Cardiac septum (tissue), 1 donor: ENCODE measurements at places on chromosomes 12 and 14. TPM values are rescaled to one million over a fixed set of nuclear protein-coding genes. Genes with fewer than 3 reads are reported as not detected.

GRCh38 chr14:61284001-61284400 lies 2.9 kb upstream of the TMEM30B start:
- no peak for DNase-seq

DNA sequence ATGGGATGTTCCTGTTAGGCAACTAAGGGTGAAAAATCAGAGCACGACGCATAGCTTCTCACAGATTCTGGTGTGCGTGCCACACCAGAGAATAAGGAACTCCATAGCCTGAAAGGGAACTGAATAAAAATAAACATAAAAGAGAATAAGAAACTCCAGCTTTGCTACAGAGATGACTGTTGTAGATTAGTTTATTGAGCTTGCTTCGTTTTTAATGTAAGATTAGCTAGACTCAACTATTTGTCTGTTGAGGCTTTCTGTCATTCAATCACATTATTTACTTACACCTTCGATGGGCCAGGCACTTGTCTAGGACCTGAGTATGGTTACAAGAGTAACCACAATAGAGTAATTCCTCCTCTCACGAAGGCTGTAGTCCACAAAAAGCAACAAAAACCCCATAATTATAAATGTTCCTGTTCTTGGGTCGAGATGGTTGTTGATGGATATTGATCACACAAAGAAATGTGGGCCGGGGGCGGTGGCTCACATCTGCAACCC lies 807 bp upstream of the ZCCHC8 start:
- DNase-seq = no peak

The YAF2 gene
- 84.8 TPM for total RNA-seq

DNA sequence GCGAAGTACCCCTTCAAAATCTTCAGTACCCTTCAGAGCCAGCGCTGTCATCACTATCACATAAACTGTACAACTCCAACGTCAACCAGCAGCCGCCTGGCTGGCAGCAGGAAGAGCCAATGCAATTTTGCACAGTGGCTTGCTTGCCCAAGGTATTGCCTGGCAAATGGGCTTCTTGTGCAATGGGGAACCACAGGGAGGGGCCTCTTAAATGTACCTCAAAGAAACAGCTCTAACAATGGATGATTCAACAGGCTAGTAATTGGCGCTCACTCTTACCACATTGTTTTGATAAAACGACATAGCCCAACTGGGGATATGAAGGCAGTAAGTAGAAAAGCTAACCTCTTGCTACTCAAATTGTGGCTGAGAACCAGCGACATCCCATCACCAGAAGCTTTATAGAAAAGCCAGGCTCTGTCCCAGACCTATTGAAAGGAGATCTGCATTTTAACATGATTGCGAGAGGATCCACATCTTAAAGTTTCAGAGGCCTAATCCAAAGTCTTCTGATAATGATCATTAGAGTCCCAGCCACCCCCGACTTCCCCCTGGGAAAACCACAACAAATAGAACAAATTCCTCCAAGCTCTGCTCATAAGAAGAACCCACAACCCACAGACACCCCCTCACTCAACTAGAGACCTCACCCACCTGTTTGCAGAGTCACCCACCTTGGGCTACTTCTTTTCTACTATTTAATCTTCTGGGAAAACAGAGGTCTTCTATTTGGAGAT lies 125.3 kb upstream of the HIF1A start:
- peak; percentile 91 for DNase-seq

The TSHR gene
- not detected for total RNA-seq

The LRTM2 gene
- total RNA-seq = not detected
